BE2C (cell line): ENCODE measurements at places on chromosomes 6 and 20.
A peak's percentile ranks its signal among the peaks of the same experiment; 100 is the strongest.

GRCh38 chr6:39441301-39441700 is 118.8 kb upstream of the KCNK16 start:
- DNase-seq = no peak

DNA sequence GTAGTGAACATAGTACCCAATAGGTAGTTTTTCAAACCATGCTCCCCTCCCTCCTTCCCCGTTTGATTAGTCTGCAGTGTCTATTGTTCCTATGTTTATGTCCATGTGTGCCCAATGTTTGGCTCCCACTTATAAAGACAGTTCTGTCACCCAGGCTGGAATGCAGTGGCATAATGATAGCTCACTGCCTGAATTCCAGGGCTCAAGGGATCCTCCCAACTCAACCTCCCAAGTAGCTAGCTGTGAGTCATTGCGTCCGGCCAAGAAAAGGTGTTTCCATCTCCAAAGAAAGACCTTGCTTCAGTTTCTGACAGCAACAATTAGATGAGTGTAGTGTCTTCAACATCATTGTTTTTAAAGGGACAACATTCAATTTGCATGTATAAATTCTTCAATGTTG is 131.1 kb upstream of the CEP162 start:
- DNase-seq = no peak

DNA sequence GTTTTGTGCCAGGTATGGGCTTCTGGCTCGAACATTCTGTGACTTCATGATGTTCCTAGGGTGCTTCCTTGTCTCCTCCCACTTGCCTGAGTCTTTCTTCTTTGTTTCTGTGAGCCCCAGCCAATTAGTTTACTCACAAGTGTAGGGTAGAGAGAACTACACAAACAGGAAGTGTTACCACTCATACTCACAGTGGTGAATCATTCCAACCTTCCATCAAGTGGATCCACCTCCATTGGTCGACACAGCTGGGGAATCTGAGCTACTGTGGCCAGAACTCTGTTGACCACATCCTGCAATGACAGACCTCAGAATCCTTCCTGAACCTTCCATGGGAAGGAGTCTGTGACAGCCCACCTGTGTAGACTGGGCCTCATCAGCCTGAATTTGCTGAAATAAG is 76.8 kb downstream of the UNC5CL start:
- no peak for DNase-seq

GRCh38 chr20:32632461-32633354 is 41.0 kb downstream of the C20orf203 start:
- DNase-seq = no peak

GRCh38 chr20:56592211-56592610 is 36.9 kb upstream of the TFAP2C start:
- no peak for DNase-seq

GRCh38 chr20:51383891-51384510 is 158.5 kb downstream of the NFATC2 start:
- no peak for DNase-seq

DNA sequence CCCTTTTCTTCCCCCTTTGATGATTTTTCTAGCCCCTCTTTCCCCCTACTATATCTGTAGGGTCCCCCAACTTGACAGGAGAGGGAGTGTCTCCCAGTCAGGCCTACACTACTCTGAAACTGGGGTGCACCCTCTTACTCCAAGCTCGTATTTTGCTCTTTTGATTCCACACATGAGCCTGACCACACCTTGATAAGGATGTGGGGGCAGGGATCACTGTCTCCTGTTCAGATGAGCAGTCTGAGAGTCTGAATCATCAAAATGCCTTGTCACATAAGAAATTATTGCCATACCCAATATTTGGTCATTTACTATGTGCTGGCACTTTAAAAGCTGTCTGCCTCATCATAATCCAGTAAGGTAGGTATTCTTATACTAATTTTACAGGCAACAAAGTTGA is 15.9 kb downstream of the PNPLA1 start:
- no peak for DNase-seq

DNA sequence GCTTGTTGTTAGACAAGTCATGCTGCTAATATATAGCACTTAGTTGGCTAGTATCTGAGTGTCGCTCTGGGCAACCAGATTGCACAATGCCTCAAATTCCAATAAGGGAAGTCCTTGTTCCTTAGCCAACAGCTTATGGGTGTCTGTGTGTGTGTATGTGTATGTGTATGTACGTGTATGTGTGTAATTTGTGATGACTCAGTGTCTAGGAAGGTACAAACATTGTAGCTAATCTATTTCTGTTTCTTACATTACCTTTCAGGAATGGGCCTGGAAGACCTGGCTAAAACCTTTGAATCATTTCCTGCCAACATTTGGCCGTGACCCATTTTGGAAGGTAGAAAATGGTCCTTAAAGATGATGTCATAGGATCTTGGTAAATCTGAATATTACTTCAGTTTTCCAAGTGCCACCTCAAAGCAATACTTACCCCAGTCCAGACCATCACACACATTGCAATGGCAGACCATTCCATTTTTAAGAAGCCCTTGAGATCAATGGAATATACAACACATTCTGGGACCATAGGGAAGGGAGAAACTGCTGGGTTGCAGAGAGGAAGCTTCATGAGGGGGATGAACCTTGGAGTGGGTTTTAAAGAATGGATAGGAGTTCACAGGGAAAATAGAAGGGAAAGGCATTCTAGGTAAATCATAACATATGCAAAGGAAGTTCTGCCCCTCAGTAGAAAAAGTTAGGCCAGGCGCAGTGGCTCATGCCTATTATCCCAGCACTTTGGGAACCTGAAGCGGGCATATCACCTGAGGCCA is 25.1 kb downstream of the NEDD9 start:
- DNase-seq = no peak

GRCh38 chr20:47146686-47147085 is 209.8 kb downstream of the ZMYND8 start:
- DNase-seq = no peak

DNA sequence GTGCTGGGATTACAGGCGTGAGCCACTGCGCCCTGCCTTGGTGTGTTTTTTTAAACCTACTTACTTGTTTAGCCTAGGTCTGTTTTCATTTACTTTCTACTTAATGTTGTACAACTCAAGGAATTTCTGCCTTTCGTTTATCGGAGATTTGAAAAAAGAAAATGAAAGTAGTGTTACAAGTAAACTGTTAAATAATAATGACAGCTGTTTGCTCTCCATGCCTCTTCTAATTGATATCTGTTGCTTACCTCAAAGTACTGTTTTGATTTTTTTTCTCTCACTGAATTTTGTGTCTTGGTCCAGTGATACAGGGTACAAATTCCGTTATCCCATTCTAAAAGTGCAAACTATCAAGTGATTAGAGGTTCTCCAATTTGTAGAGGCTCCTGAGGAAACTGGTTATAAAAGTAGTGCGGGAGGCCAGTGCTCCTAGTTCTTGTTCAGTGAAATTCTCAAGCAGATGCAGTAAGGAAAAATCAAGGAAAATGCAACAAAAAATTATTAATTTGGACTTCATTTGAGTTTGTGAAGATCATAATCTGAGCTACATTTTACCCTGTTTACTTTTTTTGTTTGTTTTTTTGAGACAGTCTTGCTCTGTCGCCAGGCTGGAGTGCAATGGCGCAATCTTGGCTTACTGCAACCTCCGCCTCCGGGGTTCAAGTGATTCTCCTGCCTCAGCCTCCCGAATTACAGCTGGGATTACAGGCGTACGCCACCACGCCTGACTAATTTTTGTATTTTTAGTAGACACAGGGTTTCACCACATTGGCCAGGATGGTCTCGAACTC is 2.2 kb downstream of the UBR2 start:
- no peak for DNase-seq

- DNase-seq = peak; percentile 81
Measured at GRCh38 chr6:108798670-108799353, 49.4 kb upstream of the ARMC2 start.

DNA sequence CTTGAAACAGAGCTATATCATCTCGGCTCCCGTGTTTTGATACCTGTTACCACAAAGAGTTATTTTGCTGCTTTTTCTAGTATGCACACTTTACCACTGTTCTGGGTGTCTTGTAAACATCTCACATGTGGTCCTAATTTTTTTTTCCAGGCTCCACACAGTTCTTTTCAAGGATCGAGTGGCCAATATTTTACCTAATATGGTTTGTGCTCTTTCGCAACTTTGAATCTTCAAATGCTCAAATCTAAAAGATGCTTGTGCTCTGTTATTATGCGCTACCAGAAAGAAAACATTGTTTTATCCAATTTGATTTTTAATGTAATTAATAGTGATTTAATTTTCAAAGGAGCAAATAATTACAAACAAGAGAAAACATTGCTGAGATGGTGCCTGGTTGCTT is 10.7 kb downstream of the ENPP5 start:
- no peak for DNase-seq

DNA sequence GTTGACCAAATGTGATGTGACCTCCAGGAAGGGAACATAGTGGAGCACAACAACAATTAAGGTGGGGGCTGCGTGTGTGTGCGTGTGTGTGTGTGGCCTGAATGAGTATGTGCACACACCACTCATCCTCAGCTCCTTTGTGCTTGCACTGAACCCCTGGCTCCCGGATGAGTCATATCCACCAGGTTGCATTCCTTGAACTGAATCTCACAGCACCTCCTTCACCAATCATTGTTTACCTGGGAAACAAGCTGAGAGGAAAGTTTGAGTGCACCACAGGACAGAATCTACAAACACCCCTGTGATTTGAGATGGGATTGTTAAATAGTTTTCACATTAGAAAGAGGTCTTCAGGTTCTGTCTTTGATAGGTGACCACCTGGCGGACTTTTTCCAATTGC is 33.7 kb upstream of the GPR6 start:
- DNase-seq = no peak

GRCh38 chr6:48490658-48491057 is 379.7 kb upstream of the PTCHD4 start:
- DNase-seq = no peak

DNA sequence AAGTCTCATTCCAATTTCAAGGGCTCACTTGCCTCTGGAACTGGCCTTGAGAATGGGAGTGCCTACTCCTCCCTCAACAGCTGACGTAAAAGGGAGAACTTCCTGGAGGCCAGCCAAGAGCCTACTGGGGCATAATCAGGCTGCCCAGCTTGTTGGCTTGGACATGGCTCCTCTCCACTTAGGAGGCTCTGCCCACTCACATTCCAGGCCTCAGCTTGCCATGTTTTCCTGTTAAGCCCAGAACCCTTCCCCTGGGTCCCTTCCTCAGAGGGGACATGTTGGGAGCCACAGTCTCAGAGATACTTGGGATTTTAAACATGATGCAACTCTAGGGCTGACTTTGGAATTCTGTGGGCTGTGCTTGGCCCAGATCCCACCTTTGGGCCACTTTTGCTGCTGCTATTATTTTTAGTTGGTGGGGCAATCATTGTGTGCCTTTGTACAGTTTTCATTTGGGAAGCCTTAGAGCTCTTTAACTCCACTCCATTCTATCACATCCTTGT is 31.5 kb upstream of the ADTRP start:
- no peak for DNase-seq

- no peak for DNase-seq
Measured at GRCh38 chr20:41540918-41541317, 77.3 kb downstream of the CHD6 start.

DNA sequence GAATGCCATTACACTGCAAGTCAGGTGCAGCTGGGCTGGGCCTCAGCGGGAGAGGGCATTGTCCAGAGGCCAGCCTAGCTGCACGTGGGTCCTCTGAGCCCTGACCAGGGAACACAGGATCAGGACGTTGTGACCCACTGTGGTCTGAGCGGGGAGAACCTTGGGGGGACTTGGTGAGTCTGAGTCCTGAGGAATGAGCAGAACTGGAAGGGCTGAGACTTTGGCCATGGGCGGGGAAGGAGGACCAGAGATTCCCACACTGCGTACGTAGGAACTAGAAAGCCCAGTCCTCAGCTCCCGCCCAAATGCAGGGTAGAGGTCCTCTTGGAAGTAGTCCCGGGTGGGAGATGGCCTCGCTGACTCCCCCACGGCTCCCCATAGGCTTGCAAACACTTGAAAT is 42.5 kb downstream of the GABRR2 start:
- DNase-seq = no peak

GRCh38 chr6:138654715-138655634 is 118.6 kb upstream of the CCDC28A start:
- no peak for DNase-seq

DNA sequence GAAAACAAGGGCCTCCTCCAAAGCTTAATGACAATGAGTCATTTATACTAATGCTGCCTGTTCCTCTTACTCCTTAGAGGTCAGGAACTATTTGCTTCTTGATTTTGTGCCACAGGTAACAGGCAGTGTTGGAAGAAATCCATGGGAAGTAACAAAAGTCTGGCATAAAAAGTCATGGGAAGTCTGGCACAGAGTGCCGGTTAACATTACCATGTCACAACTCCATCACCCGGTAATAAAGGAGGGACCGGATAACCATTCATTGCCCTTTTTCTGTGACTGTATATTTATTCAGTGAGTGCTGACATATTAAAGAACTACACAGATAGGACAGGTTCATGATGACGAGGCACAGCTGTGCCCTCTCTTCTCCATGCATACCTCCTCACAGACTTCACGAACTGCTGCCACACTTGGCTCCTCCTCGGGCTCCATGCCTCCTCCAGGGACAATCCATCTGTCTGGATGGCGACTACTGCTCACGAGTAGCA is 50.9 kb downstream of the NUDT3 start:
- DNase-seq = no peak

DNA sequence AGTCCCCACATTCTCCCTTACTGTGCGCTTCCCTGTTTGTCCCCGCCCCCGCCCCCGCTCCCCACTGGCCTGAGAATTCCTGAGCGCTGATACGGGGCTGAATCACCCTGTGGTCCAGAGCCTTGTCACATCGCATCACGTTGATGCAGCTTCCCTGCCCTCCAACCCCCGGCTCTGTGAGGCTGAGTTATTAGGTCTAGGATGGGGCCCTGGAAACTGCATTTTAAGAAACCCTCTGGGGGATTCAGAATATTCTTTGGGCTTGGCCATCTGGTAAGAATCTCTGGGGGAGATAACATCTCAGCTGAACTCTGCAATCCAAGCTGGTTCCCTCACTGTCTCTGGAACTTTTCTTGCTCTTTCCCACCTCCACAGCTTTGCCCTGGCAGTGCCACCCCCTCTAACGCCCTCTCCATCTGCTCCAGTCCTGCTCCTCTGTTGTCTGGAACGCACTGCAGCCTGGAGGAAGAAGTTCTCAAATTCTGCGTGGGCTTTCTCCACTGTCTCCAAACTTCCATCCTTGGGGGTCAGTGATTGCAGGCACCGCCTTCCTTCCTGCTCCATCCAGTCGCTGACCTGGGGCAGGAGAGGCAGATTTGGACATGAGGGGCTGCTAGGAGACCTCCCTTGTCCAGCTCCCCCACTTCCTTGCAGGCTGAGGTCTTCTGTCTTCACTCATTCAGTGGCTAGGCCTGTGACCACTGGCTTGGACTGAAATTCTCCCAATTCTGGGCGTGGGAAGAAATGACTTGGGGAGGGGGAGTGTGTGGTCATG is 42.6 kb downstream of the KIAA1755 start:
- DNase-seq = no peak

DNA sequence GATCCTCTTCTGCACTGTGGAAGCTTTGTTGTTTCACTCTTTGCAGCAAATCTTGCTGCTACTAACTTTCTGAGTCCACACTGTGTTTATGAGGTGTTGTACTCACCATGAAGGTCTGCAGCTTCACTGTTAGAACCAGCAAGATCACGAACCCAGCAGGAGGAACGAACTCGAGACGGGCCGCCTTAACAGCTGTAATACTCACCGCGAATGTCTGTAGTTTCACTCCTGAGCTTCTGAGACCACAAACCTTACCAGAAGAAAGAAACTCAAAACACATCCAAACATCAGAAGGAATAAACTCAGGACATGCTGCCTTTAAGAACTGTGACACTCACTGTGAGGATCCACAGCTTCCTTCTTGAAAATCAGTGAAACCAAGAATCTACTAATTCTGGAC is 48.1 kb upstream of the MBOAT1 start:
- no peak for DNase-seq
